ENCODE measurements at places on chromosomes 2 and 18.
A peak's percentile ranks its signal among the peaks of the same experiment; 100 is the strongest.

- no peak for DNase-seq
Measured at GRCh38 chr2:195759877-195760276, 102.9 kb downstream of the SLC39A10 start.

DNA sequence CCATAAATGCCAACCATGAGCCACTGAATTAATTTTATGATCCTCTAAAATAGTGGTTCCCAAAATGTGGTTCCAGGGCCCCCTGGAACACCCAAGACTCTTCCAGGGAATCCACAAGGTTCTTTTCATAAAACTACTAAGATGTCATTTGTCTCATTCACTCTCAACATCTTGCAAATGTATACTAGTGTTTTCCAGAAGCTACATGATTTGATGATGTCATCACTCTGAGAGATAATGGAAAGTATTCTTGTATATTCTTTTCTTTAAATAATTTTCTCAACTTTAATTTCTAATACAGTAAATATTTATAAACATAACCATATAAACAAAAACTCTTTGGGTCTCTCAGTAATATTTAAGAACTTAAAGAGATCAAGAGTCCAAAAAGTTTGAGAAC is 57.0 kb downstream of the NRXN1 start:
- no peak for DNase-seq

DNA sequence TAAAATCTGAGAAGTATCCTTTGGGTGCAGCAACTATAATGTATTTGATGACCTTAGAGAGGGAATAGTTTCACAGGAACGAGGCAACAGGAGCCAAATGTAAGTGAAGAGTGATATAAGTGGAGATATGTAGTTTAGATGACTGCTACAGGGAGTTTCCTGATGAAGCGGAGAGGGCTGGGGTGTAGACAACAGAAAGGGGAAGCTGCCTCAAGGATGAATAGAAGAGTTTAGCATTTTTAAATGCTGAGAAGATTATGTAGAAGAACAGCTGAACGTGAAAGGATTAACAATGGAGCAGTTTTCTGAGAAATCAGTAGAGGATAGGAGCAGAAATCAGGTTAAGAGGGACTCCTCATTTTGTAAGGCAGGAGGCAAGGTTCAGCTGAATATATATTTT is 133.3 kb downstream of the LCLAT1 start:
- no peak for DNase-seq

DNA sequence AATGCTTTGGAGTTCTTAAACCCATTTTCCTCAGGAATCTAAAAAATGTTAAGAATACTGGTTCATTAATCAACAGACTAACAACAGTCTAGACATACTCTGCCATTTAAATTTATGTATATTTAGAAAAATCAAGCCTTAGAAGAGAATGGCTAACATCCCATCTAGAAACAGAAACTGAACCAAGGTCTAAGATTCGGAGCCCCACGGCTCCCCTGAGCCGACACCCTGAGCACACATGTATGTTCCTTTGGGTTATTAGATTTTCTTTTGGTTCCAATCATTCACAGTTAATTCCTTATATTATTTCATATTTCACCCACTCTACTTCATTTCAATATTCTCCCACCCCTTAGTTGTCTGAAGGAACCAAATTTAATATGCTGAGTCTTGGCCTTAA is 94.8 kb upstream of the HNRNPA3 start:
- no peak for DNase-seq

DNA sequence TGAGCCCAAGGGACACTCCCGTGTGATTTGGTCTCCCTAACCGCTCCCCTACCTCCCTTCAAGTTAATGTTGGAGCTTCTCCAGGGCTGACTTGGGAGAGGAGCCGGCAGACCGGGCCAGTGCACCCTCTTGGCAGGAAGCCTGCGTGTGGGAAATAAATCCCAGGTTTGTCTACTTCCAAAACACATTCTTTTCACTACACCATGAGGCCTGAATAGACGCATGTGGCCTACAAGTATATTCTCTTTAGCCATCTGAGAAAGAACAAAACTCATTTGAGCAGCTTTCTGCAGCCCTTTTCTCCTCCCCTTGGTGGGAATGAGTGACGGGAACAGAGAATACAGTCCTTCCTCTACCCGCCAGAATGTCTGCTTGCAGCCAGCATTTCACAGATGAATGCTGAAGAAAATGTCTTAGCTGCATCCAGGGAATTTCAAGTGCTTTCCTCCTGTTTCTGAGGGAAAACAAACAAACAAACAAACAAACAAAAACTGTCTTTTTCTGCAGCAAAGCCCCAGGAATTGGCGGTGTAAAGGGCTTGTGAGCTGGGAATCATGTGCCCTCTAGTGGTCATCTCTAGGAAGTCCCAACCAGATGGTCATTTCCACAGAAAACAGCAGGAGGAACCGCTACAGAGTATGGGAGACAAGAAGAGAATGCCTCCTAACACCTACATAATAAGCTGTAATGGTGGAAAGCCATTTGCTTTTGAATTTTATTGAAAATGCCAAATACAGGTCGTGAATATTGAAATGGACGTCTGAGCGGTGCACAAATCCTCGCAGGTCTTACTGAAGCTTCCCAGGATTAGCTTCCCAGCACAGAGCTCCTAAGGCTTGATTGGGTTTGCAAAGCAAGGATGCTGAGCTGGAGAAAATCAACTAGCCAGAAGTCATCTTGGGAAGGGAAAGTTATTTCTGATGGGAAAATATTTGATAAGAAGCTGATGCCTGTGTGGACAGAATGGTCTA is 41.2 kb upstream of the DAPL1 start:
- DNase-seq, result peak; percentile 56

DNA sequence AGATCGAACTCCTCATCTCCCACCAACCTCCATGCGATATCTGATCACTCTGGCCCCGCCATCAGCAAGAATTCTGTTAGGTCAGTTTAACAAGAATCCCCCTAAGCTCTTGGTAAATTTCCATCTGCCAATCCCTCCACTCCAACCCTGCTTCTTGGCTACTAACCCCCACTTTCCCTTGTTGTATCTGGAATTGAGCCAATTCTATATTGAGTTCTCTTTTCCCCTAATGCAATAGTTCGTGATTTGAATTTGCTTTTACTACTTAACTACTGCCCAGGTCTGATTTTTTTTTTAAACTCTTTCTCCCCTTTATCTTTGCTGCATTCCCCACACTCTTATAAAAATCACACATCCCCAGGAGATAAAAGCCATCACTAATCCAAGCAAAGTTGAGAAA is 159.3 kb upstream of the STK17B start:
- DNase-seq, result no peak

DNA sequence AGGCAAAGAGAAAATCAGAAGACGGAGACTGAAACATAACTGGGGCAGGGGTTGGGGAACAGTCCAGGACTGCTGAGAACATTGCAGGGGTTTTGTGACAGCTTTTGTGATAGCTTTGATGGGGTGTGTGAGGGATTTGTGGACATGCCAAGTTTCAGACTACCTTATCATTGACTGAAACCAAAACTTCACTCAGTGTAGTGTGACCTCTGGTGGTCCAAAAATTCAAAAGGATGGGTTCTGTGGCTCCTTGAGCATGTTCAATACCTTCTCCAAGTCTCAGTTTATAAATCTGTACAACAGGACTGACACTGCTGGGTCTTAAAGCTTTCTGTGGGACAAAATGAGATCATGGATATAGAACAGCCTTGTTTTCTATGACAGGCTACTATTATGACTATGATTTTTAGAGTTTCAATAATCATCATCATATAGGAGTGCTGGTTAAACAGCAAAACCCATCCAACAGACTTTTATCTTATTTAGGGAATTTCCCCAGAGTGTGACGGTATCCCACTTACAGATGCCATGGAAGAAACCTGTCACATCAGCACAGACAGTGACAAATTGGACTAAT is 259.2 kb upstream of the SLC14A2 start:
- no peak for DNase-seq

DNA sequence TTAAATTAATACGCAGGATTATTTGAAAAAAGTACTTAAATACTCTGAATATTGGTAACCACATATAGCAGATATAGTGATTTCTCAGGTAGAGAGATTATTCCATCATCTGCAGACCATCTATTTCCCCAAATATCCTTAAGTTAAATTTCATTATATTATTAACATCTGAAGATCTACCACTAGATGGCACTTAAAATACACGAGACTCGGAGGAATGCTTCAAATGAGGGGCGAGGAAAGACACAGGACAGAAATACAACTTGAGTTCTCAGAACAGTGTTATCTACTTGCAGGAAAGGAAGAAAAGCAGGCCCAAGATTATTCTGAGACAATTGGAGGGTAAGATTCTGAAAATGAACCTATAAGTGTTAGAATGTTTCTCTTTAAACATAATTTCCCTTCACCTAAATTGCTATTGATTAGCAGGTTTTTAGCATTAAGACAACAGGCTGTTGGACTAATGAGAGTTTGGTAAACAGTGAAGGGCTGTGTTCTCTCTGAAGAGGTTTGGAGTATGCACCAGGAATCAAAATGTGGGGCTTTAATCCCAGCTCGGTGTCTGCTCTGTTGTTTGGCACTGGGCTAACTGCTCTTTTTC is 76.9 kb upstream of the GCFC2 start:
- DNase-seq, result peak; percentile 21

DNA sequence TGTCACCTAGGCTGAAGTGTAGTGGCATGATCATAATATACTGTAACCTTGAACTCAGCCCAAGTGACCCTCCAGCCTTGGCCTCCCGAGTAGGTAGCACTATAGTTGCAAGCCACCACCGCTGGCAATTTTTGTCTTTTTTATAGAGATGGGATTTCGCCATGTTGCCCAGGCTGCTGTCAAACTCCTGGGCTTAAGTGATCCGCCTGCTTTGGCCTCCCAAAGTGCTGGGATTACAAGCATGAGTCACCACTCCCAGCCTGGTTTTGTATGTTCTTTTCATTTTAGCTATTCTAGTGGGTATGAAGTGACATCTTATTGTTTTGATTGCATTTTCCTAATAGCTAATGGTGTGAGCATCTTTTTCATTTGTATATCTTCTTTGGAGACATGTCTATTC is 11.3 kb upstream of the EXOC6B start:
- no peak for DNase-seq

DNA sequence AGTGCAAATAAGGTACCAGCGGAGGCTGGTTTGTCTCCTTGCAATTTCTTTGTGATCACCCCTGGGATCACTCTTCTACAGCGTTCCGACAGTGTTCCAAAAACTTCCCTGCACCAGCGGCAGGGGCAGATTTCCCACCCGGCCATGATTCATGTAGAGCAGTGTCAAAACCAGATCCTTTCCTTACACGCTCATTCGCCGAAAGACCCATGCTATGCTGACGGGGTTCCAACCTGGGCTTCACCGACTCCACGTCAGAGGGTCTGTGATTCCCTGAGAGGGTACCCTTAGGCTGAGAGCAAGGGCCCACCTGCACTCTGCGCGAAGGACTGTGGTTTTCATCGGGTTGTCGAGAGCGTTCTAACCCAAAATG is 423 bp upstream of the TTC27 start:
- no peak for DNase-seq

GRCh38 chr2:609881-610280 is 67.3 kb downstream of the TMEM18 start:
- no peak for DNase-seq

DNA sequence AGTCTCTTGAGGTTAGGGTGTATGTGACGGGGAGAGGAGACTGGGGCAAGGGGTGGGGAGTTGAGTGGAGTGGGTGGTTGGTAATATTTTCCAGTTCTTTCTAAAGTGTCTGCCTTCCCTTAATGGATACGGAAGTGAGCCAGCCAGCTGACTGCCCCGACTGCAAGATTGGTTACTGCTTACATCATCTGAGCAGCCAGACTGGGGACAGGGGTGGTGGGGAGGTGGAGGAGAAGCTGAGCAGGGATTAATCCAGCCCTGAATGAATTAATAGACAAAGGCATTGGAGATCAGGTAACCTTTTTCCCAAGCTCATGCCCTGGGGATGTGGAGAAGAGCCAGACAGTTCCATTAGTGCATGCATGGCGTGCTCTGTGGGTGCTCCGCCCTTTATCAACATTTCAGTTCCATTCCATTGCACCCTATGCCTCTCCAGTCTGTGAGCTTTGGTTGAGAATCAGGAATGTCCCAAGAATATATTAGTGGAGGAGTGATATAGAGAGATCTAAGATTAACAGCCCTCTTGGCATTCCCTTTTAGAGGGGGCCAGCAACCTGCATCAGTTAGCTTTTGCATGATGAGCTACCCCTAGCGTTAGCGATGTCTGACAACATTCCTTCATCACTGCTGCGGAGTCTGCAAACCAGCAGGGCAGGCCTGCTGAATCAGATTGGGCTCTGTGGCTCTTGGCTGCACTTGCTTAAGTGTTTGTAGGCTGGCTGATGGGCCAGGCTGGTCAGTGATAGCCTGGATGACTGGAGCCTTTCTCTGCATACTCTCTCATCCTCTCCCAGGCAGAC is 67.4 kb downstream of the TNP1 start:
- no peak for DNase-seq

DNA sequence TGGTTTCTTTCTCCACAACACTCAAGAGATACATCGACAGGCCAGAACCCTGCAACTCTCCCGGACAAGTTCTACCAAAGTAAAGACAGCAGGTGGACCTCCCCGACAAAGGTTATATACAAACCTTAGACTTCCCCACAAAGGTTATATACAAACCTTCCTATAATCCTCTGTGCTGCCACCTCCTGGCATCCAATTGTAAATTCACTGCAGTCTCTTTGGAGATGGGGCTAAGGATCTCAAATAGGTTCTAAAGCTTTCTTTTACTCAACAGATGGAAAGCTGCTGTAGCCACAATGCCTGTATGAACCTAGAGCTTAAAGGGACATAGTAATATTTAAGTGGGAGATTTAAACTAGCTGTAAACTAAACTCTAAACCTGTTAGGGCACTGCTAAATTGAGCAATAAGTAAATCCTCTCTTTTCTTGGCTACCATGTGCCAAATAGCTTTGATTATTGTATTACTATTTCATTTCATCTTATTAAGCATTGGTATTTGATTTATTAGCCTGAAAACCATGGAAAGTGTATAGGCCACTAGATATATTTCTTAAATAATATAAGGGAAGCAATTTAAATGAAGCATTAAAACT is 9.8 kb upstream of the MREG start:
- peak; percentile 54 for DNase-seq

DNA sequence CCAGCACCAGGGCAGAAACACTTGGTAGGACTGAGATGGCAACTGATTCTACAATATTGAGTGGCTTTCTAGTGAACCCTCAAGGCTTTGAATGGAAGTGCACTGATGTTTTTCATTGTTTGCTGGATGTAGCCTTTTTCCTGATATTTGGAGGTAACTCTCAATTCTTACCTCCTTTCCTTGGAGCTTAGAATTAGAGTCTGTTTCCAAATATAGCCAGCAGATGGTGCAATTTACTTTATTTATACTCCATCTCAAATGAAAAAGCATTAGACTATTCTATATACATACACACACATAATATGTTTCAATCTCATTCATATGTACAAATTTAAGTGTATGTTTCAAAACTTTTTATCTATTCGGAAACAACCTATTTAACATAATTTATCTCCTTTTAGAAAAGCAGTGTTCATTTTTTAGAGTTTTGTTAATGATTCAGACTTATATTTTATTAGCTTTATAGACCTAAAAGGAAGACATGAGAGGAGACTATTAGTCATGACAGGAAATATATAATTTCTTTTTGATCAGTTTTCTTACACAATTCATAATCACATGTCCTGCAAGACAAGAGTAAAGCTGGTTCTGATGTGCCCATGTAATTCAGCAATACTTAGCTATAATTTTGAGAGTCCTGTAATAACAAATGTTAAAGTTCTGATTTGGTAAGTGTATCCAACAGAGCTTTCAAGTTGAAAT is 124.8 kb downstream of the NUP35 start:
- peak; percentile 11 for DNase-seq

- DNase-seq, result no peak
Measured at GRCh38 chr2:157061799-157062198, 195.7 kb upstream of the GALNT5 start.

Measured in RPMI8226 (cell line).